ENCODE measurements at places on chromosomes 2 and 18.

DNA sequence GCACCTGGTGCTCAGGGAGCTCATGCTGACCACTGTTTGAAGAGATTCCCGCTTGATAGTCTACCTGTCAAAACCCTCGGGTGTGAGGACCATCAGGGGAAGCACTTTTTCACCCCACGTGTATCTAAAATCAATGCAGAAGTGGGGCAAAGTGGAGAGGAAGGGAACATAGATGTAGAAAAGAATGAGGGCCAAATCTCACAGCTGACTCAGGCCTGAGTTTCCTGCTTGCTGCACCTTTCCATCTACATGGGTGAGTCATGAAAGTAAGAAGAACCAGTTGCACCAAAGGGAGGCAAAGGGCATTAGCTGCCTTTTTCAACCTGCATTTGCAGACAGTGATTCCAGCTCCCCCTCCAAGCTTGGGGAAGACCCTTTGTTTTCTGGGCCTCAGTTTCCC is 100.2 kb upstream of the MYCN start:
- DNase-seq: no peak

- DNase-seq: no peak
These were observed 160.1 kb upstream of the BOD1L2 start for GRCh38 chr18:56986829-56987228.

- peak; percentile 70 for DNase-seq
These were observed 49.0 kb upstream of the BCL2L11 start for GRCh38 chr2:111071600-111072171.

- DNase-seq: no peak
These were observed 83.9 kb downstream of the PLCL1 start for GRCh38 chr2:197888321-197888720.

DNA sequence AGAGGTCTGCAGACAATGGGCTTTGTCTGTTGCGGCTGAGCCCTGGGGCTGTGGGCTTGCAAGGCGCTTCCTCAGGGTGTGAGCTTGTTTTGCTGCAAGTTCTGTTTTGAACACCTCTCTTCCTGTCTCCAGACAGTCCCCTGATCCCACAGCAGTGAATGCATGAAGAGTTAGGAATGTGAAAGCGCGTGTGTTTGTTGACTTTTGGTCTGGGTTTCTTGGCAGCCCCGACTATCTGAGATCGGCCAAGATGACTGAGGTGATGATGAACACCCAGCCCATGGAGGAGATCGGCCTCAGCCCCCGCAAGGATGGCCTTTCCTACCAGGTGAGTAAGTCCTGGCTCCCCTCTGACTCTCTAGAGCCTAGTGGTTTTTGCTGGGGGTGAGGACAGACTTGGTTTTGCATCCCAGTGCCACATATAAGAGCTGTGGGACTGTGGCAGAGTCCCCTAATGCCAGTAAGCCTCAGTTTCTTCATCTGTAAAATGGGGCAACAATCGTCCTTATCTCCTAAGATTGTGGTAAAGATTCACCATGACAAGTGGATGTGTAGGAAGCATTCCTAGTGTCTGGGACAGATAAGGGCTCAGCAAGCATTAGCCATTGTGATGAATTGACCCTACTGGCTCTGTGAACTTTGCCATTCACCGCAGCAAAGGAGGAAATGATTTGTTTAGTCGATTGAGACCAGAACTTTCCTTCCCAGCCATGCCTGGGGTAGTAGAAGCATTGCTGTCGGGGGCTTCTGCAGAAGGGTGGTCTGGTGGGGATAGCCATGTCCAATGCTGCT is 3.0 kb downstream of the LBH start:
- DNase-seq: peak; percentile 67

- DNase-seq: no peak
These were observed 836.9 kb upstream of the CELF4 start for GRCh38 chr18:38402509-38402908.

- no peak for DNase-seq
These were observed 13.9 kb upstream of the ASAP2 start for GRCh38 chr2:9192712-9193111.

- DNase-seq: no peak
These were observed 93.8 kb downstream of the AKAIN1 start for GRCh38 chr18:5103286-5103685.

GRCh38 chr2:74646834-74647482 is 1.2 kb downstream of the M1AP start:
- DNase-seq: no peak

DNA sequence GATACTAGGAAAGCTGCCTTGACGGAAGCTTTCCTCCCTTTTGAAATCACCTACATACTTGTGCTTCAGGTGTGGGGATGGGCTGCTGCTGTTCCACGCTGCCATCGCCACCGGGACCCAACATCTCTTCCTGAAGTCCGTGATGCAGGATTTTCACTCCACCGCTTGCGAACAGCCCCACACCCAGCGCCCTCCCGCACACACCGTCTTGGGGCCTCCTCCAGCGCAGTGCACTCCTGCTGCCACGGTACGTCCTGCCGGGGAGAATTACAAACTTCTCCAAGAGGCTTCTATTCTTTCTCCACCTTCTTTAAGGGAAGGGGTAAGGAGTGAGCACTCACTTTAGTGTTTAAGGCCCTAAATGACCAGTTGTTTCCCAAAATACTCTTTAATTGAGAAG is 58.2 kb downstream of the HRH4 start:
- no peak for DNase-seq

- peak; percentile 26 for DNase-seq
These were observed 80.8 kb upstream of the CERS6 start for GRCh38 chr2:168375195-168375798.

DNA sequence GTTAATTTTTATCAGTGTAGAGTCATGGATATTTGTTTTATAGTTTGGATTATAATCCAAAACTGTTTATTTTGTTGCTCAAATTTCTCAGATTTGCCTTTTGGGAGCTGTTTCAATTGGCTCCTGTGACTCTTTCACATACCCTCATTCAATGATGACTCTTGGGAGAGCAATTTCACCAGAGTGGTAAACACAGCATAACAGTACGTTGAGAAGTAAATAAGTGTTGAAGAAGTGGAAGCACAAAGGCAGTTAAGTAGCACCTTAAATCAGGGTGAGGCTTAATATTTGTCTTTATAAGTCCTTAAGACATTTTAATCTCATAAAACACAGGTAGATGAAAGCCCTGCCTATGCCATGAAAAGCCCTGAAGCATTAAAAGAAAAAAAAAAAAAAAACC is 17.1 kb upstream of the SLC39A10 start:
- DNase-seq: no peak

GRCh38 chr18:50057009-50057408 is 137.9 kb downstream of the MYO5B start:
- DNase-seq: no peak

DNA sequence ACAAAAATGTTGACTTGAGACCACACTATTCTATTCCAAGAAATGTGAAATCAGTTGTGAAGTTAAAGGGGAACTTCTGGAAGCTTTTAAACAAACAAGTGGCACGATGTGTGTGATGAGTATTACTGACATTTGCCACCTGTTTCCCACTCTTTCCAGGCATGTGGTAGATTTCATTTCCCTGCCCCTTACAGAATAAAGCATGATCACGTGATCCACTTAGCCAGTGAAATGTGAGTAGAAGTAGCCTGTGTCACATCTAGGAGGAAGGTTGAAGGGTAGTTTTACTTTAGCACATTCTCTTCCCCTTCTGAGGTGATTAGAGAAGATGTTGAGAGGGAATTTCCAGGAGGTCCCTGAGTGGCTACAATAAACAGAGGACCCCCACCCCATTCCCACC is 3.8 kb downstream of the COL4A4 start:
- DNase-seq: no peak

DNA sequence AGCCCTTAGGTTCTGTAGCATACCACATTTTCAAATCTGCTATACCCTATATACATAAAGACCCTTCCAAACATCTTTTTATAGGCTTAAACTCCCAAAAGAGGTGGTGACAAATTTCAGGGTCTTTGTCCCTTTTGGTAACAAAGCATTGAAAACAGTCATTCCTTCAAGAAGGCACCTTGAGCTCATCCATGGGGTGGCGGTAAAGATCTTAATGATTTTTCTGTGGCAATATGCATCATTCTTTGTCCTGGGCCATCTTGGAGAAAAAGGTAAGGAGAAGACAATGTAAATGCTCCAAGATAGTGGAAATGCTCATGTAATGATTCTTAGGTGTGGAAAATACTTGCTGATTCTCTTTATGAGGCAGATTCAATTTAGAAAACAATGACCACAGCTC is 890.5 kb downstream of the CNTNAP5 start:
- DNase-seq: no peak

GRCh38 chr2:26268213-26268612 is 23.5 kb downstream of the HADHB start:
- no peak for DNase-seq

GRCh38 chr18:54647176-54647575 is 56.1 kb downstream of the DYNAP start:
- peak; percentile 1 for DNase-seq

DNA sequence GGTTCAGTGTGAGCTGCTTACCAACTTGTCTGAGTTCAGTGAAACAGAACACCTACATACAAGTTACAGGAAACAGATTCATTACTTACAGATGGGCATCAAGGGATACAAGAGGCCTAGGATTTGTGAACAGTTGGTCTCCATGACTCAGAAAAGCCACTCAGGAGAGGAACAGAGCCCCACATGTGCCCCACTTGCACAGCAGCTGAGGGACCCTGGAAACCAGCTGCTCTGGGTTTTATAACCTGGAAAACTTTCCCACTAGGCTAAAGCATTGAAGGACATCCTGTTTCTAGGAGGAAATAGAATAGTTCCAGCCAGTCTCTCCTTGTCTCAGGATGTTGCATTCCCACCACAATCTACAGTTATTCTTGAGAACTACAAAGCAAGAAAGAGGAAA is 530.0 kb downstream of the ZNF804A start:
- DNase-seq: peak; percentile 18

DNA sequence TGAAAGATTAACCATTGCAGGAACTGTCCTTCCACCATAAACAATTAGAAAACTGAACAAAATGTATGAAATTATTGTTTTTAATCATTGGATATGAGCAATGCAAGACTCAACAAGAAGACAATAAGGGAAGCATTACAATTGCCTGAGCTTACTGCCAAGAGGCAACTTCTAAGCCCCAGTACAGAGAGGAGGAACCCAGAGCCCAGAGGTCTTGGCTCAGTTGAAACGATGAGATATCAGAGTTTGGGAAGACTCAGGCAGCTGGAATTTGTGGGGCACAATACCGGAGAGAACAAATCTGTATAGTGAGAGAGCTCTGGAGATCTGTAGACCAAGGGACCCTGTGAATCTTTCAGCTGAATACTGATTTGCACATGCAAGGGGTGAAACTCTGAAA is 80.6 kb upstream of the ZFP36L2 start:
- no peak for DNase-seq

DNA sequence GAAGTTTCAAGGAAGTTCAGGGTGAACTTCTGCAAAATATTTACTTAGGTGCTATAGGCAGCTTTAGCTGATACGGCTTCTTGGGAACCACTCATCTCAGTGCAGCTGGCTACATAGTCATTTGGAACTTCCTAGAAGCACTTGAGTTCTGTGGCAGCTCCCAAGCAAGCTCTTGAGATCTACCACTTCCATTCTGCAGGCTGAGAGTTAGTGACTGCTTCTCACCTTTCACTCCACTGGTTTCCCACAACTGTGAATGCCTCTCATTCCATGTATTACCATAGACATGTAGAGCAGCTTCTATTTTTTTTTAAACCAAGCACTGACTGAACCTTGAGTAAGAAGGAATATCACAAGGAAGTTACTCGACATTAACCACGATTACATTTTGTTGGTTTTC is 994.1 kb upstream of the ACVR2A start:
- peak; percentile 29 for DNase-seq

DNA sequence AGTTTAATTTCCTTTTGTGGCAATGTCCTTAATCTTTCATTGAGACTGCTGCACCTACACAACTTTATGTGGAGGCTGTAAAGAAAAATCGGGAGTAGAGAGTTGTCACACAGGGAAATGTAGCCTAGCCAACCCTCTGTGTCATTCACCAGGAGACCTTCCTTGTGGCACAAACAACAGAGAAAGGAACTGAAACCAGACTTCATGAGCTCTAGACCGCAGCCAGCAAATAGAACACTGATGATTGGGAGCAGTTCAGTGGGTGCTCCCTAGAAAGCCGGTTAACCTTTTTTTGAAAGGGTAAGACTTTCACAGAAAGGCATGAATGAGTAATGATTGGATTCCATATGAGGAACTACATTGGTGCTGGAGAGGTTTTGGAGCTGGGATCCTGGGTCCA is 1752.4 kb upstream of the CELF4 start:
- DNase-seq: no peak

- DNase-seq: no peak
These were observed 456.4 kb downstream of the SETBP1 start for GRCh38 chr18:45137087-45137419.

GRCh38 chr2:117698287-117698686 is 116.2 kb upstream of the DDX18 start:
- no peak for DNase-seq

- no peak for DNase-seq
These were observed 80.9 kb upstream of the TMEFF2 start for GRCh38 chr2:192275632-192276031.
